Foreskin melanocyte (primary cell): ENCODE measurements at places on chromosomes 7 and 10.

GRCh38 chr10:68861253-68861652 is 33.9 kb downstream of the STOX1 start:
- DNase-seq: no peak

DNA sequence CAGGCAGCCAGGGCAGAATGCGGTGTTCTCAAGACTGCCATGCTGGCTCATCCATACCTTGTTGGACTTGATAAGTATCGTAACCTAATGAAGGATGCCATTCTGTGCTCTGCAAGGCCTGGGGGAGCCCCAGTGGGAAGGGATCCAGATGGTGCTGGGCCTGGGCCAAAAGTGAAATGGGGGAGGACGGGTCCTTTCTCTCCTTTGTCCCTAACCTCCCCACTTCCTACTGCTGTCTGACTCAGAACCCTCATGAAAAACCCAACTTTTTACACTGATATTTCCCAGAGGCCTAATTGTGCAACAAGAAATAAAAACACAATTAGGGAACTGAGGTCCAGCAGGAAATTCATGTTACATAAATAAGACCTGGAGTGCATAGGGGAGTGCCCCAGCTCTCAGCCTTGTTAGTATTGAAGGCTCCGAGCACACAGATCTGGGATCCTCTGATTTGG is 193.7 kb upstream of the SVIL start:
- peak; percentile 40 for DNase-seq

- no peak for DNase-seq
Observed at GRCh38 chr10:67114945-67115344, 189.1 kb downstream of the LRRTM3 start.

GRCh38 chr7:2075811-2076210 is 156.9 kb downstream of the MAD1L1 start:
- no peak for DNase-seq

DNA sequence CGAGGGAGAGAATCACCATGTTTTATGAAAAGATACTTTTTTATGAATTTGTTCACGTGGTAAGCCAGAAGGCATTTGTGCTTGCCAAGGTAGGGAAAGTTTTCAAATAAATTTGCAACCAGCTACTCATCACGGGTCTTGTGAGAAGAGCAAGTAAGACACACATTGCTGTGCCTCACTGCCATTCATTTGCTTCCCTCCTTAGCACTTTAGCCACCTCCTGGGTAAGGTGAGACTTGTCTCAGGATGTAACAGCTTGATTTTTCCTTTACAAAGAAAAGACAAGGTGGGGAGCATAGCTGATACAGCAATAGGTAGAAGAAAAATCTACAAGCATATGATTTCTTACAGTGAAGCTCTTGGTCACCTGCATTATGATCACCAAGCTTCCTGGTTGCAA is 342.4 kb upstream of the GRM3 start:
- DNase-seq: no peak

GRCh38 chr7:24905996-24906770 is 73.8 kb downstream of the OSBPL3 start:
- no peak for DNase-seq
